ENCODE measurements at places on chromosomes 16 and 17. TPM values are rescaled to one million over a fixed set of nuclear protein-coding genes. Genes with fewer than 3 reads are reported as not detected.

DNA sequence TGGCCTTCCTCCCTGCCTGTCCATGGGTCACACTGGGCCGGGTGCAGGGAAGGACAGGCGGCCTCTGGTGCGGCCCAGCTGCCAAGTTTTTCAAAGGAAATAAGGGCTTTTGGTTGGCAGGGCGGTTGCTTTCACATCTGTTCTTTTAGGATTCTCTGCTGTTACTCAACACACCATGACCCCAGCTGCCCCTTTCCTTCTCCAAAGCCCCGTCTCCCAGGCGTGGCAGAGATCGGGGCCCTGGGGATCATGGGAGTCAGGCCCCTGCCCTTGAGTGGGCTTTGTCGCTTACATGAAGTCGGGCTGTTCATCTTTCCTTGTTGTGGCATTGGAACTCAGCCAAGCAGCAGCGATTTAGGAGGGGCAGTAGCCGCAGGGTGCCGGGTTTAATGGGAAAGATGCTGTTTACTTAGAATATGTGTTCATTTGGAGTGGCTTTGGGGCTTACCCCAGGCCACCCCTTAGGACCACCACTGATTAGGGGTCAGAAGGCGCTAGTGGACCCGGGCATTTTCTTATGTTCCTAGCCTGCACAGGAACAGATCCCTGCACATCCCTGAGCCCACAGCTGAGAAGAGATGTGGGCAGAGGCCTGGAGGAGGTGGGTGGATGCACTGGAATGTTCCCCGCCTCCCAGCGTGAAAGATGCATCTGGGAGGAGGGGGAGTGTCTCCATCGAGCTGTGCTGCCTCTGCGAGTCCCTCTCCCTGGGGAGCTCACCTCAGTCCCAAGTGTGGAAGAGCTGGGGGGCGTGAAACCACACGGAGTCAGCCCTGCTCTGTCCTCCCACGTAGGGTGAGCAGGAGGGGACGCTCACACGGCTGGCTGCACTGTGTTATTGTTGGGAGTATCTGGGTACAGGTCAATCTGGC is 6.8 kb upstream of the ADCY7 start:
- DNase-seq = peak; percentile 74

DNA sequence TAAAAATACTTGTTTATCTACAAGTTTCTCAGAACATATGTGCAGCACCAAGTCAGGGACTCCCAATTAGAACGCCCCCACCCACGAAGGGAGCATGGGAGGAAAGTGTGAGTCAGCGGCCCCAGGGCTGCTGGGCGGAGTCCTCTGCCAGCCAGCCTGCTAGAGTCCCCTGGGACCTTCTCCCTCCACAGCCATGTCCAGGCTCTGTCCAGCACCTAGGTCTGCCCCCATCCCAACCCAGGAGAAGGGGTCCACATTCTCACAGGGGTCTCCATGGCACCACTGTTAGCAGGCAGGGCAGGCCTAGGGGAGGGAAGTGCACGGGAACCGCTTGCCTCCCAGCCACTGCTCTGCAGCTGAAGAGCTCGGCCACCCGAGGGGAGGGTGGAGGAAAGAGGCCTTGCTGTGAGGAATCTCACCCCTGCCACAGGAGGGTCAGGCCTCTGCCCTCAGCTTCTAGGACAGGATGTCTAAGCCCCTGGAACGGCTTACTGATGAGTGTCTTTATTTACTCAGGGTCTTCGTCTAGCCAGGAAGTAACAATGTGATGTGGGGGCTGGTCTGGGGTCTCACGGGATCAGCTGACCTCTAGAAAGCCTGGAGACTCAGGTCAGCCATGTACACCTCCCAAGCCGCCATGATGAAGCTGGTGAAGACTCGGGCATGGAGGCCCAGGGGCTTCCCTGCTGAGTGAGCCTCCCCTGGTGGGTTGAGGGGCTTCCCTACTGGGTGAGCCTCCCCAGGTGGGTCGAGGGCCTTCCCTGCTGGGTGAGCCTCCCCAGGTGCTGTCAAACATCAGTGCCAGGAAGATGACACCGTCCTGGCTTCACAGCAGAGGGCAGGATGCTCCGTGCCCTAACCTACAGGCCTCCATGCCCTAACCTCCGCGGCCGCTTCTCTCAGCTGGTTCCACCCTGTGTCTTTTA is 190.3 kb downstream of the RBFOX3 start:
- no peak for DNase-seq

DNA sequence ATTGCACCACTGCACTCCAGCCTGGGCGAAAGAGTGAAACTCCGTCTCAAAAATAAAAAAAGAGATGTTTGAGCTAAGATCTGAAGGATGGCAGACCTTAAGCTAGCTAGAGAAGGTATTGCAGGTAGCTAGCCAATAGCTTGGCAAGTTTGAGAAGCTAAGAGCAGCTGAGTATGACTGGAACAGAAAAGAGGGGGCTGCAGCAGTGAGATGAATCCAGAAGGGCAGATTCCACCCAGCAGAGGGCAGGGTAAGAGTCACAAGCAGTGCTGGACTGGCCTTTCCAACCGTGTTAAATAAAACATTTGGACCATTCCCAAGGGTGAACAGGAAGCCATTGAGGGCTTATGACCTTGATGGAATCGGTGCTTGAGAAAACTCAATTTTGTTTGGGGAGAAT is 5.7 kb upstream of the PHAF1 start:
- no peak for DNase-seq

HOXB4 gene
- 1.1 TPM for total RNA-seq

DNA sequence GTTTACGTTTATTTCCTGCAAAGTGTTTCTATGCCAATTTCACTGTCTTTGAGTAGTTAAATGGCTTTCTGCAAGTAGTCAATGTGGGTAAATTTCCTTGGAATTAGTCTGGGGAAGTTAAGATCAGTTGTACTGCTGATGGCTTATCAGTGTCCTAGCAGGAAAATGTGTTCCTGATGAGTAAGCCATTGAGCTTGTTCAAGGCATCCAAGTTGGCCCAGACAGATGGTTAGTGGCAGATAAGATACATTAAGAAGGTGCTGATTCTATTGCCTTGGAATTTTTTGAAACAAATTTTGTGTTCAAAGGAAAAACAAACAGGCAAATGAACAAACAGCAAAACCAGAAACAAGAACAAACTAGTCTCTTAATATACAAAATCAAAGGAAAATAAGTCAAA is 258.4 kb downstream of the MAP2K6 start:
- DNase-seq = no peak

DNA sequence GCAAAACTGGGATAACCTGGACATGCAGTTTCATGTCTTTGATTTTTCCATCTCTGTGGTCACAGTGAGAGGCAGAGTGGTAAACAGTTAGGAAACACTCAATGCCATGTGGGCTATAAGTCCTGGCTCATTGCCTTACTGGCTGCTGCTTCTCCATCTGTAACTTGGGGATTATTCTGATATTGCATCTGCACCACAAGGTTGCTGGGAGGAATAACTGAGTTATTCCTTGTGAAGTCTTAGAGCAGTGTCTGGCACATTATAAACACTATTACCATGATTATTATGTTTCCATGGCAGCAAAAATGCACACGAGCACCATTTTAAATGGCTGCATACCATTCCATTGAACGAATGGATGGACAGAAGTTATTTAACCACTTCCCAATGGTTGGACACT is 111.7 kb upstream of the CDH5 start:
- DNase-seq = no peak

GRCh38 chr17:4220655-4221054 is 43.1 kb downstream of the ANKFY1 start:
- no peak for DNase-seq

DNA sequence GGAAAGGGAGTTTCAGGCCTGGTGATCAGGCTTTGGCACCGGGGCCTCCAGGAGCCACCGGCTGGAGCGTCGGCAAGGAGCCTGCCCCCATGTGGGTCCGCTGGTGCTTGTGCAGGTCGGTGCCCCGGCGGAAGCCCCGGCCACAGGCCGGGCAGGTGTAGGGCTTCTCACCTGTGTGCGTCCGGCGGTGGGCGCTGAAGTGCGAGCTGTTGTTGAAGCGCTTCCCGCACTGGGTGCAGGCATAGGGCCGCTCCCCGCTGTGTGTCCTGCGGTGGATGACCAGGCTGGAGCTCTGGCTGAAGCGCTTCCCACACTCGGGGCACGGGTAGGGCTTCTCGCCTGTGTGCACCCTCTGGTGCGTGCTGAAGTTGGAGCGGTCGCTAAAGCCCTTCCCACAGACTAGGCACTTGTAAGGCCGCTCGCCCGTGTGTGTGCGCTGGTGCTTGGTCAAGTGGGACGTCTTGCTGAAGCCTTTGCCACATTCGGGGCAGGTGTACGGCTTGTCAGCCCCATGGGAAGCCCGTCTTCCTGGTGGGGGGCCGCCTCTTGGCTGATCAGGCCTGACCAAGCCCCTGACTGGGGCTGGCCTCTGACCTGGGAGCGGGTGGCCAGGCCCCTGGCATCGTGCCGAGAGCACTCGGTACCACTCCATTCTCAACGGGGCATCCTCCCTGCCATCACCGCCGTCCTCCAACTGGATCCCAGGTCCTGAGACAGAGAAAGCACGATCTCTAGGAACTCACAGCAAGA is 14.4 kb downstream of the ZNF500 start:
- DNase-seq = peak; percentile 52

- DNase-seq = no peak
Observed at GRCh38 chr17:5508810-5509209, 22.4 kb downstream of the MIS12 start.

GRCh38 chr16:83994087-83994486 is 26.0 kb downstream of the NECAB2 start:
- peak; percentile 44 for DNase-seq

NOTUM gene
- total RNA-seq = not detected

- no peak for DNase-seq
Observed at GRCh38 chr17:81491761-81492160, 20.8 kb downstream of the ACTG1 start.

CHST5 gene
- 0.17 TPM for total RNA-seq

DNA sequence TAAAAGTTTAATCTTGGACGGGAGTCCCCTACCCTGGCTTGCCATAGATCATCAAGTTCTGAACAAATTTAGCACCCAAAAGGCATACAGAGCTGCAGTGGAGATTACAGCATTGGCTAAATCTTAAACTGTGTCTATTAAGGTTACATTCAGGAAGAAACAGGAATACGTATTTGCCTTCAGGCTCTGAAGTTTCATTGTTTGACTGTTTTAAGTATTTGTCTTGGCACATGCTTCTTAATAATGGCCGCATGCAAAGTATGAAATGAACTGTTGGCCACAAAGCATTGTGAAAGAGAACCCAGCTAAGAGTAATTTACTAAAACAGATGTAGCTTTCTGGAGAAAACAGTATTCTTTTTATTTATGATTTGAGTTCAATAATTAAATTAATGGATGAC is 63.9 kb upstream of the CNEP1R1 start:
- DNase-seq = no peak

DNA sequence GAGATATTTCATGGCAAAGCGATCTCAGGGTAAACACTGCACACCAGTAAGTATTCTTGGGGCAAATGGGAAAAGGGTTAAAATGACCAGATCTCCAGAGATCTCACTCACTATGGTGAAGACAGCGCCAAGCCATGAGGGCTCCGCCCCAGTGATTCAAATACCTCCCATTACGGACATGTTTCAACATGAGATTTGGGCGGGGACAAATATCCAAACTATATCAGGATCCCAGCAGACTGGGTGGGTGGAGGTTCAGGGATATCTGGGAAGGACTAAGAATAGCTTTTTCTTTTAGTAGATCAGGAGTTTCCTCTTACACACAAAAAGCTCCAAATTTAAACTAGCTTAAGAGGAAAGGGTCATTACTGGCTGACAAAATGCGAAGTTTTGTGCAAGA is 181.7 kb downstream of the WWOX start:
- DNase-seq = no peak

DNA sequence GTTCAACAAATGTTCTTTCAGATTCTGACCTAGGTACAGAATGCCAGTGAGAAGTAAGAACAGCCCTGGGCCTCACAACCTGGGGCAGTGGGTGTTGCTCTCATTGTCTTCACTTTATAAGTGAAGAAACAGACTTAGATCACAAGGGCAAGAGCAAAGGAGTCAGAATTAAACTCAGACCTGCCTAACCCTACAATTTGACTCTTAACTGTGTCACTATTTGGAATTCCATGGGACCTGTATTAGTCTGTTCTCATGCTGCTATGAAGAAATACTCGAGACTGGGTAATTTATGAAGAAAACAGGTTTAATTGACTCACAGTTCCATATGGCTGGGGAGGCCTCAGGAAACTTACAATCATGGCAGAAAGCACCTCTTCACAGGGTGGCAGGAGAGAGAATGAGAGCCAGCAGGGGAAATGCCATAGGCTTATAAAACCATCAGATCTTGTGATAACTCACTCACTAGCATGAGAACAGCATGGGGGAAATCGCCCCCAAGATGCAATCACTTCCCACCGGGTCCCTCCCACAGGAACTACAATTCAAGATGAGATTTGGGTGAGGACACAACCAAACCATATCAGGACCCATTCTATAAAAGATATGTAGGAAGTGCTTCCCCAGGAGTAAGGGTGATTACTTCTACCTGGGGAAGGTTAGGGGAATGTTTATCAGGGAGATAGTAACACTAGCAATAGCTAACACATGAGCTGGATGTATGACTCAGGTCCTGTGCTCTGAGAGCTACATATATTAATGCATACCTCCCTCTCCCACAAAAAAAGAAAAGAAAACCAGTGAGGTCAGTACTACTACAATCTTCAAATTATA is 270.1 kb downstream of the SOX9 start:
- DNase-seq = no peak

KIF2B gene
- total RNA-seq = not detected

DNA sequence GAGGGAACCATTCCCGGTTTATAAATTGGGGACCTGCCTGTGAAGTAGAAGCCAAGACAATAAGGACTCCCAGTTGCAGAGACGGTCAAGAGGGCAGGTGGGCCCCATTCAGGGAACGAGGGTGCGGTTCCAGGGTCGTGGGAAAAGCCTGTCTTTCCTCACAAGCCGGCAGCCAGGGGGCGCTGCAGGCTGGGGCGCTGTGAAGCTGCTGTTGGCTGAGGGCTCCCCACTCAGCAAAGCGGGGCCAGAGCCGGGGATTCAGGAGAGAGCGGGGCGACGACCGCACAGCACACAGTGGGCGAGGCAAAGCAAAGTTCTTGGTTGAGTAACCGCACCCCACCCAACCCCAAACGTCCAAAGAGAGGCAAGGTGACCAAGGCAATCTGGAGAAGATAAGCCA is 24.9 kb downstream of the CDRT15 start:
- peak; percentile 17 for DNase-seq

BRIP1 gene
- total RNA-seq = 0.41 TPM

DNA sequence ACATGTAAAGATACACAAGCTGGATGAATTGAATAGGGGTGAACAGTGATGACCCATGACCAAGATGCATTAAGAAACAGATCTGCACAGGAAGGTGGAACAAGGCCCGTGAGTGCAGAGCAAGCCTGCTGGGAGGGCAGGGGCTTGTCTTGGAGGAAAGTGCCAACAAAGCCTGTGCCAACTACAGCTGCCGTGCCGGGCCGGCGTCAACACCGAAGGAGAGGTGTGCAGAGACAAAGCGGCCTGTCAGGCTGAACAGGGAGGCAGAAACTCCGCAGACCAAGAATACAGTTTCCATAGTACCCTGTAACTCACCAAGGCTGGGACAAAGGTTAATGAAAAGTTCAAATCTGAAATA is 46.7 kb downstream of the ANKRD11 start:
- DNase-seq = peak; percentile 68
